Activated naive CD8-positive, alpha-beta T cell treated with anti-CD3 and anti-CD28 coated beads, Interleukin-2, amount 50 U/mL, for 16 hours (primary cell): ENCODE measurements at places on chromosomes 6 and 20.

DNA sequence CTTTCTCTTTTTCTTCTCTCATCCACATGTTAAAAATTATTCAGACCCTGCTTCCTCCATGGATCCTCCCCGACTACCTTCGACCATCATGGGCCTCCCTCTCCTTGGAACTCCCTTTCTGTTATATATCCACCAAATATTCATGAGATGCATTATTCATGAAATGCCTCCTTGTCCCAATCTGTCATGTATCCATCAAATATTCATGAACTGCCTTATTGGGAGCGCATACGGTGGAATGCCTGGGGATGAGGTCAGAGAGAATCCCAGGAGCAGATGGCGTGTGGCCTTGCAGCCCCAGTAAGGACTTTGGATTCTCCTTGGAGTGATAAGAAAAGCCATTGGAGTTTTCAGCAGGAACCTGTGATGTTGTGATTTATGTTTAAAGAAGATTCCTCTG lies 97.0 kb downstream of the NRN1 start:
- DNase-seq = no peak

DNA sequence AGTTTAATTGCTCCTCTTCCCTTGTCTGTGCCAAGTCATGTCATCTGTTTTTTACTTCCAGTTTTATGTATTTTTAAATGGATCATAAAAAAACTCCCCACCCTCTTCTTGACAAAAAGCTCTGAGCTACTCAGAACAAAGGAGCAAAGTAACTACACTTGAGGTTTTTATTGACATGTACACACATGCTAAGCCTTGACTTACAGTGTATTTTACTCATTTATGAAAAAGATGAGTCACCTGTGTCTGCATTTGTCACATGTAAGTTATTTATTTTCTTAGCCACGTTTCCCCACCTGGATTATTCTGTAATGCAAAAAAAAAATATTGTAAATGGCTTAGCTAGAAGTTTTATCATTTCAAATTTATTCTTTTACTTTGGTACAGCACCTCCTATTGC lies 628.8 kb upstream of the SLC35B3 start:
- no peak for DNase-seq

- DNase-seq = no peak
These were observed 38.3 kb upstream of the PDYN start for GRCh38 chr20:2032168-2032567.

GRCh38 chr6:105619971-105620741 lies 217.3 kb upstream of the PREP start:
- DNase-seq = no peak

GRCh38 chr6:166104107-166104506 lies 63.5 kb downstream of the TBXT start:
- DNase-seq = no peak

DNA sequence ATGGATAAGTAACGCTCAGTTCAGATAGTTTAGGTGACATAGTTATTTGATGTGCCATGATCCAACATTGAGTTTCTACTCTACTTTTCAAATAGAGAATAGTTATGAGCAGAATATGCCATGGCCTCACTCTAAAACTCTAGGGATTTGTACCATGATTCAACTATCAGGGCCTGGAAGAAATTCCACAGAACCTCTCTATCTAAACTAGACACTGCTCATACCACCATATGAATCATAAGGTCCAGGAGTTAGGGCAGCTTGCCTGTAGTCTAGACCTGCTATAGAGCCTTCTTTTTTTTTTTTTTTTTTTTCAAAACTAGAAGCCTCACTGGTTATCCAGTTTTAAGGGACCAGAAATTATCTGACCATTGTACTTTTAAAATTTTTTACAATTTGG lies 571.8 kb upstream of the IMPG1 start:
- no peak for DNase-seq

DNA sequence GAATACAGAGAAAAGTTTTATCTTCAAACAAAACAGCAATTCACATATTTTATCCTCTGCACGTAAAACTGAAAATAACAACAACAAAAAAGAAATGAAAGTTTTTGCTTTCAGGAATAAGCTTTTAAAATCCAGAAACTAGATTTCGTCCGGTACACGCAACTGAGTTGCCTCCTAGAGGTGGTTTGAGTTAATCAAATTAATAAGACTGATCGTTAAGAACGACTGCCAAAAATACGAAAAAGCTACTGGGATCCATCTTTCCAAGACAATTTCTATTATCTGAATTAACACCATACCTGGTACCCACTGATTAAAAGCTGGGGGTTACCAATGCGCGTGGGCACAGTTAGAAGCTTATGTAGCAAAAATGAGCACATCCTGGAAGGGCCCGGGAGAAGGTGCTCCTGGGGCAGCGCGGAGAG lies 669 bp downstream of the PDCD2 start:
- no peak for DNase-seq

- no peak for DNase-seq
These were observed 107.5 kb downstream of the TMEM170B start for GRCh38 chr6:11645016-11645415.

DNA sequence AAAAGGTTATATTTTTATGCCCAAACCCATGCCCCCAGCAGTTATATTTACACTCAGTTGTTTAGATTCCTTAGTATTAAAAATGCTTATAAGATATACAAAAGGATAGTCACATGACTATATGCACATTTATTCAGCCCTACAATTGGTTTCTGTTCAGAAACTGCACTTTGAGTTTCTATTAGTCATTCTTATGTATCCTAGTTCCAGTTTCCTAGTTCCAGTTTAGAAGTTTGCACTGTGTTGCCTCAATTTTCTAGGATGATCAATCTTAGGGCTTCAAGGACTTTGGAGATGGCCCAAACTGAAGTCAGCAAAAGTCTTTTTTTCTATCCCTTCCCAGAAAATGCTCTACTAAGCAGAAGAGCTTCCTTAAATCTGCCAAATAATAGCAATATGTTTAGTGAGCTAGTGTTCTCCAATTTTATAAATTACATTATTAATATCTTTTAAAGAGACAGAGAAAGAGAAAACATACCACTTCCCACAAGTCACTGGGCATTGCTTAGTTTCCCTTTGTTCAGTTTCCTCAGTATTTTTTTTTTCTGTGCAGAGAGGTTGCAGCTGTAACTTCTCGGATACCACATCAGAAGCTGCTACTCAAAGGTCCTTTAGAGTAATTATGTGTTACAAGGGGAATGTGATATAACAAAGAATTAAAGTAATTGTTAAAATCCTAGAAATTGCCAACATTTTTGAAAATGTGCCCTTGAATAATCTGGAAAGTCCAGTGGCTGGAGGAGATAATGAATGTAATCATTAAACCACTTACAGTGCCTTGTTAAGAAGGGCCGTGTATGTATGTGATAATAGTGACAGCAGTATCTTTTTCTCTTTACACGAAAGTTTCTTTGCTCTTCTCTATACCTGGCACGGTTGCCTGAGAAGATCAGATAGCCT lies 138.8 kb downstream of the KHDRBS2 start:
- DNase-seq = no peak
